ENCODE measurements at places on chromosomes 7 and 10. TPM values are rescaled to one million over a fixed set of nuclear protein-coding genes. Genes with fewer than 3 reads are reported as not detected.

GRCh38 chr7:40499718-40500117 lies 364.9 kb downstream of the SUGCT start:
- no peak for DNase-seq

DNA sequence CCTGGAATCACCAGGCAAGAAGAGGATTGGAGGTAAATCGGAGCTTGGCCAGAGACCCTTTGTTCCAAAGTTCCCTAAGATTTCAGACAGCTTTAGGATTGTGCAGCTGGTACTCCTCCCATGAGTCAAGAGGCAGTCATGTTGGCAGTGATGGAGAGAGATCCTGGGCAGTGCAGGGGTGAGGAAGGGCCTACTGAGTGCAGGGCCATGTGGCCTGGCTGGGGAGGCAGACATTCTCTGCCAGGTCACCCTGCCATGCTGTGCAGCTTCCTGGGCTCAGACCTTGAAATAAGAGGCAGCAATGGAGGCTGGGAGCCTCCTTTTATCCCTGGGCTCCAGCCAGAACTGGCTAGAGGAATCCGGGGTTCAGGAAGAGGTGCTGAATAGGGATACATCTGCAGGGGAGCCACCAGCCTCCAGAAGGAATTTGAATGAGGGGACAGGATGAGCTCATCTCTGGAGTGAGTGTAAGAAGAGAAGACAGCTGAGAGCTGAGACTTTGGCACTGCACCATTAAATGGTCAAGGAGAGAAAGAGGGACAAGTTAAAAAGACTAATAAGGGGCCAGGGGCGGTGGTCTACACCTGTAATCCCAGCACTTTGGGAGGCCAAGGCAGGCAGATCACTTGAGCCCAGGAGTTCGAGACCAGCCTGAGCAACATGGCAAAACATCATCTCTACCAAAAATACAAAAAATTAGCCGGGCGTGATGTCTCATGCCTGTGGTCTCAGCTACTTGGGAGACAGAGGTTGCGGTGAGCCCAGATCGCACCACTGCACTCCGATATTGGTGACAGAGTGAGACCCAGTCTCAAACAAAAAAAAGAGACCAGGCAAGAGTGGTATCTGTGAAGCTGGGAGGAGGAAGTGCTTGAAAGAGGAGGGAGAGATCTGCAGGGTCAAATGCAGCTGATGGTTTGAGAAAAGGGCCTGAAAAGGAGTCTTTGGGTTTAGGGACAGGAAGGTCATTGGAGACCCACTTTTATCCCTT lies 12.0 kb downstream of the SFTPD start:
- DNase-seq: no peak

HOXA7 gene
- 8.8 TPM for total RNA-seq

DNA sequence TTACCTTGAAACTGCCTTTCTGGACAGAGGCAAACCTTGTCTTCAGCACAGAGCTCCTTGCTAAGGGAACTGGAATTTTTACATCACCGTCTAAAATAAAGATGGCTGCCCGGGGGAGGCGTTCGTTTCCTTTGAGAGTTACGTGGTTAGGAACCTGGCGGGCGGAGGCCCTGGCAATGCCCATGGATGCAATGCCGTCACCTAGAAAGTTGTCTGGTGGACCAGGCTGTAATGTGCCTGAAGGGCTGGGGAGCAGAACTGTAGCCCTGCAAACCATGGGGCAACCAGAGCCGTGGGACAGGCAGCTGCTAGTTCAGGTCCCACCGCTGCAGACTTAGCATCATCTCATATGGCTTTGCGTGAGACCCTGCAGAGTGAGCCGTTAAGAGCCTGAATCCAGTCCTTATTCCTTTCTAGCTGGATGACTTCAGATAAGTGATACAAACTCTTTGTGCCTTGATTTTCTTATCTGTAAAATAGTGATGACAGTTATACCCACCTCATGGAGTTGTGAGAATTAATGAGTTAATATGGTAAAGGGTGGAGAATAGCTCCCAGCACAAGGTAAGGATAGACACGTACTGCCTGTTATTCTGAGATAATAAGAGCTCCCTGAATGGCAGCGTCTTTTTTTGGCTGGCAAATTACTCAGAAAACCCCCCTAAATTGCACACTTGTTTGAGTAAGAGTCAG lies 219.7 kb downstream of the EMX2 start:
- DNase-seq: no peak

GRCh38 chr10:127935071-127935561 lies 28.2 kb downstream of the PTPRE start:
- peak; percentile 18 for DNase-seq

DNA sequence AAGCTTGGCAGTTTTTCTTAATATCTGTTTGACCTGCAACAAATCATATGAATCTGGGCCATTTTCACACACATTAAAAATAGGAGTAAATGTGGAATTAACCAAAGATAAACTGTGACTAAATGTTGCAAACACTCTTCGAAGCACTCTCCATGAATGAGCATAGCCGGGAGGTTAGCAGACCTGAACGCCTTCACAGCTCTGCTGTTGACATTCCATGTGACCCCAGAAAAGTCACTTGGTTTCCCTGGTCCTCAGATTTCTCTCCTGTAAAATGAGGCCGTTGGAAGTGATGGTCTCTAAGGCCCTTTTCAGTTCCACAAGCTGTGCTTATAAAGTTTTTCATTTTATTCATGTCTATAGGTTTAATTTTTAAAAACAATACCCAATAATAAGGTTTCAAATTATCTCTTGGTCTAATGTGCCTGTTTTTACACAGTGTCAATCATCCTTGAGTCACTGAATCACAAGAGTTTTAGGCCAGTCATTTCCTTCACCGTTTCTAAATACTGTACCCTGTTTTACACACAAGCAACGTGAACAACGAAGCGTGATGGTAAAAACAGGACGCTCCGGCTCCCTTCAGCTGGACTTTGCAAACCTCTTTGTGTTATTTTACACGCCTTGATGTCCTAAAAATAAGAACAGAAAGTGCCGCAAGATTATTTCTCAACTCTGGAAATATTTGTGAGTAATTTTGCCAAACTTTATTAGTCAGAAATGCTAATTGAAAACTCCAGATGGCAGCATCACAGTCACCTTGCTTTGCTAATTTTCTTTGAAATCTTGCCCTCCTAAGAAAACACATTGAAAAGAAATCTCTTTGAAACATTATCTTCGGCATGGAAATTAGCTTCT lies 38.6 kb upstream of the MET start:
- no peak for DNase-seq

GRCh38 chr7:14381936-14382335 lies 392.5 kb upstream of the ETV1 start:
- no peak for DNase-seq

- no peak for DNase-seq
These were observed 118.5 kb downstream of the AMPH start for GRCh38 chr7:38512704-38513103.

GRCh38 chr10:91043173-91043910 lies 122.5 kb upstream of the ANKRD1 start:
- no peak for DNase-seq

HHEX gene
- not detected for total RNA-seq

DNA sequence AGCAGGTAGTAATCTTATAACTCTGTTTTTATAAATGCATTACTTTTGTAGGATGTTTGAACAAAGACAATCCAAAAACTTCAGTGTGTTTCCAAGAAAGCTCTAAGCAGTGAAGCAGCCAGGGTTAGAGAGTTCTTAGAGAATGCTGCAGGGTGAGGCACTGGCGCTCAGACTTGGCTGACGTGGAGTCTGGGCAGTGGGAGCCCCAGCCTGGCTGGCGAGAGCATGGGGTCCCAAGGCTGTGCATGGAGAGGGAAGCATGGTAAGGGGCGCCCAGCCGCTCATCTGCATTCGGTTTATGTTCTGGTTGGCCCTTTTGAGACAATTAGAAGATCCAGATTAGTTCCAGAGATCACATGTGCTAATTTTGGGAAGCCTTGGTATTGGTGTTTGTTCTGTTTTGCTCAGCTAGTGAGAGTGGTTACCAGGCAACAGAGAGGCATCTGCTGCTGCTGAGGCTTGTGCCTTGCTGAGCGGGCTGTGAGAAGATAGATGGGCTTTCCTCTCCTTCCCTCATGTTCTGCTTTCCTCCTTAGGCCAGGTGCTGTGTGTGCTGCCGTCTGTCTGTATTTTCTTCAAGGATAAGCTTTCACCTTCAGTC lies 10.3 kb downstream of the SUN1 start:
- no peak for DNase-seq

NUDT13 gene
- 4.6 TPM for total RNA-seq

SPDYE9 gene
- total RNA-seq: not detected

GRCh38 chr10:131513445-131513844 lies 201.9 kb upstream of the TCERG1L start:
- no peak for DNase-seq

DNA sequence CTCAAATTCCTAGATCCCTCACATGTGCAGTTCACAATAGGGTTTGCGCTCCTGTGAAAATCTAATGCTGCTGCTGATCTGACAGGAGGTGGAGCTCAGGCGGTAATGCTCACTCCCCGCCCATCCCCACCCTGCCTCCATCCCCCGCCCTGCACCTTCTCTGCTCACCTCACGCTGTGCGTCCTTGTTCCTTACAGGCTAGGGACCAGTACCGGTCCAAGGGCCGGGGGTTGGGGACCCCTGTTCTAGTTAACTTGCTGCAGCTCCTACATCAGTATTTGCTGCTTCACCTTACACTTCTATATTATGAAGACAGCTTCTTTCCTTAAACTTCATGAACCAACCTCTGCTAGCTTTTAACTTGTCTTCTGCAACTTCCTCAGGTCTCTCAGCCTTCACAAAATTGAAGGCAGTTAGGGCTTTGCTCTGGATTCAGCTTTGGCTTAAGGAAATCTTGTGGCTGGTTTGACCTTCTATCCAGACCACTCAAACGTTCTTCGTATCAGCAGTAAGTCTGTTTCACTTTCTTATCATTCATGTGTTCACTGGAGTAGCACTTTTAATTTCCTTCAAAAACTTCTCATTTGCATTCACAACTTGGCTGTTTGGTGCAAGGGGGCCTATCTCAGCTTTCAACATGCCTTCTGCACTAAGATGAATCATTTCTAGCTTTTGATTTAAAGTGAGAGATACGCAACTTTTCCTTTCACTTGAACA lies 1.7 kb upstream of the TNKS2 start:
- no peak for DNase-seq

DNA sequence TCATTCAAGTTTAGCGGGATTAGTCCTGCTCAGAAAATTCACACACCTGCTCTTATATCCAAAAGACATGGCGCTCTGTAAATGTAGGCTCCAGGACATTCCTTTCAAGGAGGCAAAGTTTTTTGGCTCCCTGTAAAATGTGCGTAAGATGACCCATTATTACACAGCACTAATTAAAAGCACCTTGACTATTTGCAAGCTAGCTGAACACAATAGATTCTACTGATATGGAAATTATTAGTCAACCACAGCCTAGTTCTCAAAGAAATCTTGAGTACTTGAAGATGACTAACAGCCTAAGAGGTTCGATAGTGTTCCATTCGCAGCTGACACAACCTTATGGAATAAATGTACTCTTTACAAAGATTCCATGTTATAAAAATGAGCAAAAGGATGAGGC lies 175.2 kb downstream of the BMPER start:
- DNase-seq: no peak

- DNase-seq: no peak
These were observed 12.2 kb upstream of the RSBN1L start for GRCh38 chr7:77684030-77684429.

DNA sequence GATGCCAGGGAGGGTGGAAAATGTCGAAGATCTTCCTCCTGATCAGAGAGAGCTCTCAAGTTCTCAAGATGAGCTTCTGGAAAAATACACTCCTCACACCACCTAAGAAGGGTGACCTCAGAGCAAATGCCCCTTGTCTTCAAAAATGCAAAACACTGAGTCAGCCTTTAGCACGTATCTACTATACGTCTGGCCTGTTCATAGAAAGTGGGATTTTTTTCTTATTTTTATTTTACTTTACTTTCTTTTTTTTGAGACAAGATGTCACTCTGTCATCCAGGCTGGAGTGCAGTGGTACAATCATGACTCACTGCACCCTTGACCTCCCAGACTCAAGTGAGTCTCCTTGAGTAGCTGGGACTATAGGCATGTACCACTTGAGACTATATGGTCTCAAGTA lies 57.1 kb downstream of the AFAP1L2 start:
- no peak for DNase-seq

DNA sequence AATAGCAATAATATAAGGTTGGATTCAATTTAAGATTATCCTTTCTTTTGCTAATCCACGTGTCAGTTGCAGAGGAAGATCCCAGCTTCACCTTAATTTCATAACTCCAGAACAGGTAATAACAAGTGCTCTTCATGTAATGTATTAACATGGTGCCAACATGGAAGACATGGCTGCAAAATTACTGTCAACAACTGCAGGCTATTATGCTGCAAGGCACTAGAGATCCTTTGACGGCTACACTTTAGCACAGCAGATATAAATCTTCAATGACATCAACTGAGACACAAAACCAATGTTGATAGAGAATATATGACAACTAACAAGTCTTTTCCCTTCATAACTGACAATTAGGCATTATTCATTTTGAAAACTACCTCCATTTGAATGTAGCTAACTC lies 96.1 kb downstream of the RNF133 start:
- no peak for DNase-seq

DNA sequence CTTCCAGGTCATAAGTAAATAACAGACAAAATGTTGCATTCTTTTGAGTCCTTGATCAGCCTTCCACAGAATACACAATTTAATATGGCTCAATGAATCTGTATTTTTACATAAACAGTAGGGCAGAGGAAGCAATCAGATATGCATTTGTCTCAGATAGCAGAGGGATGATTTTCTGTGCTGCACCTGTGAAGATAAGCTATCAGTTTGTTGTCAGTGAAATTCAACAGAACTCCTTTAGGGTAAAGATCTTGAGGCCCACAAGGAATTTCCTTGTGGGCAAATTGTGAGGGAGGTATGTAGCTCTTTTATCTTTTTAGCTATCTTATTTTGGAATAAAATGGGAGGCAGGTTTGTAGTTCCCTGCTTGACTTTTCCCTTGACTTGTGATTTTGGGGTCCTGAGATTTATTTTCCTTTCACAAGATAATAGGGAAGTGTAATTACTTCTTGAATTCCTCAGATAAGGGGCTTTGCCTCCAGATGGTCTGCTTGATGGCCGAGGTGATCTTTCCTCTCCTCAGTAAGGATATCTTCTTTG lies 60.8 kb upstream of the CYP2C18 start:
- DNase-seq: no peak
